ENCODE measurements at places on chromosomes 13 and 19. TPM values are rescaled to one million over a fixed set of nuclear protein-coding genes. Genes with fewer than 3 reads are reported as not detected.

- DNase-seq = no peak
These were observed 7.1 kb upstream of the KLK14 start for GRCh38 chr19:51089786-51090185.

SULT2A1 gene
- not detected for total RNA-seq

- DNase-seq = peak; percentile 98
These were observed 16.9 kb upstream of the CYP2S1 start for GRCh38 chr19:41175801-41176777.

DNA sequence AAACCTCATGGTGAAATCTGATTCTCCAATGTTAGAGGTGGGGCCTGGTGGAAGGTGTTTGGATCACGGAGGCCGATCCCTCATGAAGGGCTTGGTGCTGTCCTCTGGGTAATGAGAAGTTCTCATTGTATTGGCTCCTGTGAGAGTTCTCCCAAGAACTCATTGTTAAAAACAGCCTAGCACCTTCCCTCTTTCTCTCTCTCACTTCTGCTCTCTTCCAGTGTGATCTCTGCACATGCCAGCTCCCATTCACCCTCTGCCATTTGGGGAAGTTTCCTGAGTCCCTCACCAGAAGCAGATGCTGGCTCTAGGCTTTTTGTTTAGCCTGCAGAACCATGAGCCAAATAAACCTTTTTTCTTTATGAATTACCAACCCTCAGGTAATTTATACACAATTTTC, 3.1 kb upstream of the SUCLA2 start:
- peak; percentile 3 for DNase-seq

DNA sequence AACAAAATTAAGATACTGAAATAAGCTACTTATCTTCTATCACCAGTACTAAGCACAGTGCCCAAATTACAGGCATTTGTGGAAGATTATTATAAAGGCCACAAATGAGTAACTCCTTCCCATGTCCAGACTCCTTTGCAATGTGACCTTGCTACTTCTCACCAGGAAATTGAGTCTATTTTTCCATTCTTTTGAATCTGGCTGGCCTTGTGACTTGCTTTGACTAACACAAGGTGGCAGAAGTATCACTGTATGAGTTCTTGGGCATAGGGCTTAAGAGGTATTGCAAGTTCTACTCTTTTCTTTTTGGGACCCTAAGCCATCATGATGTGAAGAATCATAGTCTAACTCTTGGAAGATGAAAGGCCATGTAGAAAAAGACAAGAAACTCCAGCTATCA, 49.9 kb downstream of the UGGT2 start:
- no peak for DNase-seq

DNA sequence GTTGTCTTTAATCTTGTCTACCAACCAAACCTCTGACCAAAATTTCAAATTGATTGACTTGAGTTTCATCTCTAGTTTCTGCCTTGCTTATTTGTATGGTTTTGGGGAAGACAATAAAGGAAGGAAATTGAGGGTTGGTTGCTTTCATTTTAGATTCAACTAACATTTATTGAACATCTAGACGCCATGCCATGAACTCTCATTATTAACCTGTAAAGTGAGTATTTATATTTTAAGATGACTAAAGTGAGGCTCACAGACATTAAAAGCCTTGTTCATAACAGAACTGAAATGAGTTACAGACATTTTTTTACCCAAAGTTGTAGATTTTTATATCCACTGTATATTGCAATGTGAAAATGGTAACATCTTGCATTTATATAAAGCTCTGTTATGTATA, 239.3 kb downstream of the LMO7 start:
- no peak for DNase-seq

INAFM1 gene
- 1.2 TPM for total RNA-seq

GRCh38 chr13:36453516-36453915, 21.2 kb downstream of the CCNA1 start:
- DNase-seq = peak; percentile 54

DNA sequence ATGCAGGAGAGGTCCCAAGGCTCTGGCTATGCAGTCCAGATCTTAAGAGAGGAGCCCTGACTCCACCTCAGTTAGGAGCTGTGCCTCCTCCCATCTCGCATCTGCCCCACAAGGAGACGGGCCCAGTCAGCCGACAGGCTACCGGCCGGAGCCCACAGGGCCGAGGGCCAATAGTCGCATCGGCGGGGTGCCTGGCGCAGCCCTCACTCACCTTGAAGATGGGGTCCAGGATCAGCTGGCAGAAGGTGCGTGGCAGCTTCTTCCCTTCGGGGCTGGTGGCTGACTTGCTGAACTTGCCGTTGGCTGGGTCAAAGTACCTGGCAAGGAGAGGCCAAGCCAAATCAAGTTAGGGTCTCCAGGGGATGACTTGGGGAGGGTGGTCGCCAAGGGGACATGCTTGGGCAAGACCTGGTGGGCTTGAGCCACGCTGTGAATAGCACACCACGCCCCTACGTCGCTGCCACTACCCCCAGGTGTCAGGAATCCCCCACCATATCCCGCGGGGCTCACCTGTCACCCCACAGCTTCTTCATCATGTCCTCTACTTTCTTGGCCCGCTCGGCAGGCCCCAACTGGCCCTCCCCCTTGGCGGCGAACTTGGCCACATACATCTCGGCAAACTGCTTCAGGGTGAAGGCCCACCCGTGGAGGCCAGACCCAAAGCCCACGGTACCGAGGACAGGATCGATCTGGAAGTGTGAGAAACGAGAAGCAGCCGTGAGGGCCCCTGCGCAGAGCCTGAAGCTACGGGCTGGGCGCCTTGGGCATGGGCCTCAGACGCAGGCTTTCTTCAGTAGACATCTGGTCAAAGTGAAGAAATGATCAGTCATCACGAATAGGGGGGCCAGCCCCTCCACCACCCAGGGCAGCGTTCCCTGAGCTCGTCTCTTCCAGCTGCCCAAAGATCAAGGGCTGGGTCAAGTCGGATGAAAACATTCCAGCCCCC, 3.3 kb downstream of the EEF2 start:
- no peak for DNase-seq

GRCh38 chr19:39515551-39516191, 732 bp downstream of the SELENOV start:
- no peak for DNase-seq

DNA sequence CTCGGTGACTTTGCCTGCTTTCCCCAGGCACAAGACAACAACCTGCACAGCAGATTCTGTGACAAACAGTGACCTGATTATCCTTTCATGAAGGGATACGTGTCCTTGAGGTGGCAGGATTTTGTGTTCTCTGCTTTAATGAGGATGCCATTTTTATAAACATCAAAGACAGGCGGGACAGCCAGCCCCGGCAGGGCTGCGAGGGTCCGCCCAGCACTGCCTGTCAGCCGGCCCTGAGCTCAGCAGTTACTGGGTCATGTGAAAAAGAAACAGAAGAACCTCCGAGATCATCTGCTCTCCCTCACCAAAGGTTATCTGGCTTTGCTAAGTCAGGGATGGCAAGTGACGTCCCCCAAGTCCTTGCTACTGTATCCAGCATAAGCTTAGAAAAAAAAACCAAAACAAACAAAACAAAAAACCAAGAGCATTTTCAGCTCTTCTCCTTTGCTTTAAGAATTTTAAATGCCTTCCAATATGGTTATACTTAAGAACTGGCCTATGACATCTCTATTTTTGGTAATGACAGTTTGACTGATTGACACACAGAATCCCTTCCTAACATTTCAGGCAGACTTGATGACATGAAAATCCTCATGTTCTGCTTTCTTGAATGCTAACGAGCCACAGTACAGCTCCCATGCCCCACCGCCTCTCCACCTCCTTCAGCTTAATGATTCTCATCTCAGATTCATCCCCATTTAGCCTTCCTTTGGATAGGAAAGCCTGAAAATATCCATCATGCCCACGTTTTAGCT, 666.6 kb upstream of the ARGLU1 start:
- DNase-seq = peak; percentile 30

- DNase-seq = no peak
These were observed 17.6 kb downstream of the DCAF15 start for GRCh38 chr19:13969897-13970296.

DNA sequence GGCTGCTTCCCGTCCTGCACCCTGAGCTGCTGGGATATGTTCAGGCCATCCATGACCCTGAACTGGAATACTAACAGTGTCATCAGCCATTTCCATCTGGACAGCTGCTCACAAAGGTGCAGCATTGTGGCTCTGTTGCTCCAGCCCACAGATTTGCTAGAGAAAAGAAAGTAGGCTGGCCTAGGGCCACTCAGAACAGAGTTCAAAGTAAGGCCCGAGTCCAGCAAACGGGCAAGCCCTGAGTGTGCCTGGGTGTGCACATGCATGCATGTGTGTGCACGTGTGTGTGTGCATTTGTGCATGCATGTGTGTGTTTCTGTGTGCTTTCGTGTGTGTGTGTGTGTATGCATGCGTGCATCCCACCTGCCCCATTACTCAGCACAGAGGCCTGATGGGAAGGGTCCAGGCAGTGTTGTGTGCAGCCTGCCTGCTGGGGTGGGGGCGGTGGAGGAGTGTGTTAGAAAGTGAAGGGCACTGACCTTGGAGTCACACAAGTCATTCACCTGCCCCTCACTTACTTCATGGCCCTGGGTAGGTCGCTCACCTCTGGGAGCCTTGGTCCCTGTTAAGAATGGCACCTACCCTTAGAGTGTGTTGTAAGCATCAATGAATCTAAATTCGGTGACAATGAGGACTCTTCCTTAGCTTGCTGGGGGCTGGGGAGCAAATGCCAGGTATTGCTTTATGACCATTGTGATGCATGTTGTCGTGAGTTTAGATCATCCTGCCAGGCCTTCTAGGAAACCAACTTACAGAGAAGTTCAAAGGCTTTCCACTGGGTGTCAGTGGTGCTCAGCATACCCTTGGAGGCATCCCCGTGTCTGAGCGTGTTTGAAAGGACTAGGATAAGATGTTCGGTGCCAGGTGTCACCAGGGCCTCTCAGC, 53.2 kb downstream of the GPR12 start:
- peak; percentile 36 for DNase-seq

- DNase-seq = no peak
These were observed 447.7 kb downstream of the GPC6 start for GRCh38 chr13:93674337-93674755.

DNA sequence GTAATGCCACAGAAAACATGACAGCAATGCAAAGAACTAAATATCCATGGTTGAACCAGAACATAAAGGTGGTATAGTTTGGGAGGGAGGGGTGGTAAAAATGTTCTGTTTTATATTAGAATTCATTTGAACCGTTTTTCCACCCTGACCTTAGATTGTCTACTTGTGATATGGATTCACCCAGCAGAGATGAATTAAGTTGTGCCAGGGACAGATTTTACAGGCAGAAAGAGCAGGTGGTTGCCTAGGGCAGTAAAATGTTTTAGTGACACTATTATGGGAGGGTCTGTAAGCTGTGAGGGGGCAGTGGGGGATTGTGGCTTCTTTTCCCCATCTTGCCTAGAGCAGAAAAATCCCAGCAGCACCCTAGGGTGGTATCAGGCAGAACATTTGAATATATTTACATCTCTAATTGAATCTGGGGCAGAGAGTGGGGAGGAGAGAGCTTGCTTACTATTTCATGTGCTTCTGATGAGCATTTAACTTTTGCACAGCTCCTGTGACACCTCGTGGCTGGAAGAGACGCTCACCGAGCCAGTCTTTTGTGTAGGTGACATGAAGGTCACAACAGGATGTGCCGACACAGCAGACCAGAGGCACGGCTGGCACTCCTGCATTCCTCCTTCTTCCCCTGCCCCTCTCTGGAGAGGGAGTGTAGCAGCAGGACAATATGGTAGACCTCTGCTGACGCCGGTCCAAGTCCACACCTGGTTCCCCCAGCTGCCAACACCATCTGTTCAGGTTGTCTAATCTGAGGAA, 452.3 kb downstream of the IRS2 start:
- DNase-seq = no peak

GRCh38 chr19:52527956-52528351, 486 bp downstream of the ZNF808 start:
- DNase-seq = peak; percentile 2

KASH5 gene
- total RNA-seq = 1.7 TPM

TTC9B gene
- not detected for total RNA-seq

GRCh38 chr19:55300886-55301458, 17.2 kb downstream of the BRSK1 start:
- no peak for DNase-seq

- DNase-seq = no peak
These were observed 3.0 kb upstream of the RAB20 start for GRCh38 chr13:110564472-110564985.

DNA sequence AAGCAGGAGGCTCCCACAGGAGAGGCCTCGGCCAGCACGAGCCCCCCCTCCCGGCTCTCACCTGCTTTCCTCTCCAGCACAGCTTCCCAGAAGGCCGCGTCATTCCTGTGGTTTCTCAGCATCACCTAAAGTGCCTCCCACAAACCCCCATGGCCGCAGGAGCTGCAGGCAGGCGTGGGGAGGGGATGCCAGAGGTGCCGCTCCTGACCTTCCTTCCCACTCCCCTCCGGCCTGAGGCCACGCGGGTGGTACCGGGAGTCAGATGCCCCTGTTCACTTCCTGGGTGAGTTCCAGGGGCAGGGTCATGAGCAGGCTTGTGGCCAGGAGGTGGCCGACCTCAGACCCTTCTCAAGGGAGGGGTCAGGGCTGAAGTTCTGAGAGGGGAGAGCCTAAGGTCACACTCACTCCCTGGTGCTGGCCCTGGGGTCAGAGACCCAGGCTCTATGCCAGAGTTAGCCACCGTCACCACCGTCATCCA, 14.4 kb upstream of the NPAS1 start:
- no peak for DNase-seq

DNA sequence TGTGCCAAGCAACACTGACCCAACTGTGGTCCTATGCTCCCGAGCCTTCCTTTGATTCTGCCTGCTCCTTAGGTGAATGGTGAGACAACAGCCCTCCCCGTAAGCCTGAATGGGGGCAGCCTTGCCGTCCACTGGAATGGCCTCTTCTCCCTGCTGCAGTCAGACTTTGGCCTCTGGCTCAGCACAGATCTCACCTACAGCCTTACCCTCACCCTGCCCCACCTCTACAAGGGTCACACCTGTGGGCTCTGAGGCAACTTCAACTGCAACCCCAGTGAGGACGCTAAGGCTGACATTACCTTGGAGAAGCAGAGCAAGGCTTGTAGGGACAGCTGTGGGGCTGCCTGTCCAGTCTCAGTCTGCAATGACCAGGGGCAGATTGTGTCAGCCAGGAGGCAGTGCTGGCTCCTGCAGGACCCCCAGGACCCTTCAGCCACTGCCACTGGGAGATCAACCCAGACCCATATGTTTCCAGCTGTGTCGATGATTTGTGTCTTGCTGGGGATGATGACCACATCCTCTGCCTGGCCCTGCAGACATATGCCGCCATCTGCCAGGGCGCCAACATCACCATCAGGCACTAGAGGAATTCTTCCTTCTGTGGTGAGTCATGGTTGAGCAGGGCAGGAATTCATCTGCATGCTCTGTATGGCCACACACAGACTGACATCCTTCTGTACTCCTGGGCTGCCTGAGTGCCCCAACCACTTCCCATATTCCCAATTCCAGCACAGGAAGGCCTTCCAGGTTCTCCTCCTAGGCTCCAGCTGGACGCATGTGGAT, 27.3 kb upstream of the FXYD3 start:
- peak; percentile 66 for DNase-seq

- no peak for DNase-seq
These were observed 16.2 kb upstream of the MIR17HG start for GRCh38 chr13:91331047-91331915.

- no peak for DNase-seq
These were observed 30.4 kb downstream of the SLC25A15 start for GRCh38 chr13:40819797-40820315.
